ENCODE measurements at places on chromosomes 6 and 20.

GRCh38 chr6:149761438-149761837 is 11.9 kb downstream of the PCMT1 start:
- no peak for DNase-seq

DNA sequence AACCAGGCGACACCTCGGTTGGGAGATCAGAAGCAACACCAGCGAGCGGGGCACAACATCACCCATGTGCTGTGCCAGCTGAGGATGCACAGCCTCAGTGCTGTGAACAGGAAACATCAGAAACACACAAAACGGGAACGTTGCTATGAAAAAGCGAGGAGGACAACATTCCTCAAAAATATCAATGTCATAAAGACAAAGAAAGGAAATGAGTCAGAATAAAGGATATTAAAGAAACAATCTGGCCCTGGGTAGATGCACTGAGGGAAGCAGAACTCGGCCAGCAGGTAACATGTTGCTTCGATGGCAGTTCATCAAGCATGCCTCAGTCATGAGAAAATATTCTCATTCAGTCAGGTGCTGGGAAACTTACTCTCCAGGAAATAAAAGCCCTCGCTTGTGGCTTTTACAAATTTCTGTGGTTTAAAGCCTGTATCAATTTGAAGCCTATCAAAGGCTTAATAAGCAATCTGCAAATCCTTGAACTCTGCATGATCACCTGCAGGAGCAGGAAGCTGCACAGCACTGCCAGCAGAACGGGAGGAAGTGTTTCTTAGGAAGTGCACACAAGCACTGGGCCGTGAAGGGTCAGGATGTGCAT is 77.5 kb downstream of the GINS1 start:
- no peak for DNase-seq

DNA sequence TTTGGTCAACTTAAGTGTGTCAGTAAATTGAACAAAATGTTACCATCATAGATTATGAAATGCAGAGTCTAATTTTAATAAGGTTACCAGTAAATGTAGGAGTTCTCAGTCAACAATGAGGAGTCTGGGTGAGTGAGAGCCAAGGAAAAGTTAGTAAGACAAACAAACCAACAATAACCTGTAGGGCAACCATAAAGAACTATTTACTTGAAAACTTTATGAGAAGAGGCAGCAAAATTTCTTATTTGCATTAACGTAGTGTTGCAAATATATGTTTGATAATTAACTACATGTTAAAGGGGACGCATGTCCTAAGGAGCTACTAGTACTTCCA is 131.1 kb upstream of the SOX4 start:
- DNase-seq: no peak

DNA sequence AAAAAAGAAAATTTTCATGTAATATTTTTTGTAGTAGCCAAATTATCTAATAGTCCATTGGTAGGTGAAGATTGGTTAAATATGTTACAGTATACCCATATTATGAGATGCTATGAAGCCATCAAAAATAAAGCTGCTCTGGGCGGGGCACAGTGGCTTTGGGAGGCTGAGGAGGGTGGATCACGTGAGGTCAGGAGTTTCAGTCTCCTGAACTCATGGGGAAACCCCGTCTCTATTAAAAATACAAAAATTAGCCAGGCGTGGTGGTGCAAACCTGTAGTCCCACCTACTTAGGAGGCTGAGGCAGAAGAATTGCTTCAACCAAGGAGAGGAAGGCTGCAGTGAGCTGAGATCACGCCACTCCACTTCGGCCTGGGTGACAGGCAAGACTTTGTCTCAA is 360.5 kb downstream of the KIF16B start:
- DNase-seq: no peak

DNA sequence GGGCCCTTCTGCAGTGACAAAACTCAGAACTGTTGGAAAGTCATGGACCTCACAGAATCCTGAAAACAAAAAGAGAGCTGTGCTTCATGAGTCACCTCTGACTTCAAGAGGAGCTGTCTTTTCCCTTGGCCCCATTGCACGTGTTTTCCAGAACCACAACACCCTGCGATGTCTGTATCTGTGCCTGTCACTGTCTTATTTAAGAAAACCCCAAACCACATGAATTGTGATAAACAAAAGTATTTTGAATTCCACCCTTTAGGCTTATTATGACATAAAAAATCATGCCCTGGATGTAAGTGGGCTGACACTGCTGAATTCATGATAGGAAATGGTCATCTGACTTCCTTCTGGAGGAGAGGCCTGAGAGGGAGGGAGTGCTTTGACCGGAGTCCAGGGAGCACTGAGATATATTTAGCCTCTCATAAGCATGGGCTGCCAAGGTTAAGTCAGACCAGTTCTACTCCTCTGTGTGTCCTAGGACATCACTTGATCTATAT is 96.4 kb upstream of the DUSP22 start:
- no peak for DNase-seq

GRCh38 chr6:49790341-49790740 is 3.3 kb upstream of the PGK2 start:
- no peak for DNase-seq

DNA sequence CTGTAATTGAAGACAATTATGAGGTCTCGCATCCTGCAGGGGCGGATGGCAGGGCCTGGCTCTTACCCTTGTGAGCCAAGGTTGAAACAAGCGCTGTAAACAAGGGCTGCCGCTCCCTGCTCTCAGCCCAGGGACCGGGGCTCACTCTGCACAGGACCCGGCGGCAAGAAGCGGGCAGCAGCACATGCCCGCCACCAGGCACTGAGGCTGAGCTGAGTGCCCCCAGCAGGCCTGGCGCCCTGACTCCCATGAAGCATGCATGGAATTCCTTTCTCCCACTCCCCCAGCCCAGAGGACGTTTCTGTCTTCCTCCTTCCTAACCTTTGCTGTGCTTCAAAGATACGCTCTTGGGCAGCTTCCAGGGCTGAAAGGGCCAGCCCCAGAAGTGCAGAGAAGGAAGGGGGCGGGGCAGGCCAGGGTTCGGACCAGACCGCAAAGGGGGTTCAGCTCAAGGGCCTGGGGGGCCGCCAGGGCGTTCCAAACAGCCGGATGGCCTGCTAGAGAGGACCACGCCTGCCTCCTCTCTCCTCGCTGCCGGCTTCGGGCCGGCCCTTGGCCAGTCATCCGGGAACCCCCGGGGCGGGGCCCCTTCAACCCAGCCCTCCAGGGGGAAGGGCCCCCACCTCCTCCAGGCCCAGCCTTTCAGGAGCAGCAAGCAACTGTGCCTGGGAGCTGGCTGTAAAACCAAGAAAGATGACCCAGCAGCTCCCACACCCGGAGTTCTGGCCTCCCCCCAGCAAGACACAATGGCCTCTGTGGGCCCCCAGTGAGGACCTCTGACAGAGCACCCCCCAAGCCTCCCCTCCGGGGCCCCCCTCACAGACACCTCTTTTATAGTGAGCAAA is 109.9 kb downstream of the NOL4L start:
- no peak for DNase-seq

- no peak for DNase-seq
Measured at GRCh38 chr20:19257865-19258264, 45.4 kb downstream of the SLC24A3 start.

GRCh38 chr6:87794922-87795885 is 93.2 kb upstream of the AKIRIN2 start:
- no peak for DNase-seq

GRCh38 chr6:10332111-10332510 is 82.8 kb downstream of the TFAP2A start:
- DNase-seq: no peak

- no peak for DNase-seq
Measured at GRCh38 chr6:89582669-89583325, 55.8 kb downstream of the LYRM2 start.

DNA sequence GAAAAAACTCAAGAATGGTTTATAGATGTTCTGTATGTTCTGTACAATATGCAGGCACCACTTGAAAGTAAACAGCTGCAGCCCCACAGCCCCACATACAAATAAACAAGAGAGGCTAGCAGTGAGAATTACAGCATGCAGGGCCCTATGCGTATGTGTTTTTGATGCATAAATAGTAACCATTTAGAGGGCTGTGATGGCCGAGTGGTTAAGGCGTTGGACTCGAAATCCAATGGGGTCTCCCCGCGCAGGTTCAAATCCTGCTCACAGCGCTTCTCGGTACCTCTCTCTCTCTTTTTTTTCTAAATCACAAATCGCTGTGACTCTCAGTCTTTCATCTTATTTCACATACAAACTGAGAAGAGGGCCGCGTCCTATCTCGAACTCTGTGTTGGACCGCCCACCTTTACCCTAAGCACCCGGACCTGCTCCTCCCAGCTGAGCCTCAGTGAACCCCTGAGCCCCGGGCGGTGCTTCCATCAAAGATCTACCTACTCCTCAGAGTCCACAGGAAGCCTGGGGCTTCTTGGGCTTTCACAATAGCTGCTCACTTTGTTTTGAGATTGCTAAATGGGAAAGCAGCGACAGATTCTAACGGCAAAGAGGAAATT is 37.7 kb upstream of the PRSS16 start:
- DNase-seq: no peak

DNA sequence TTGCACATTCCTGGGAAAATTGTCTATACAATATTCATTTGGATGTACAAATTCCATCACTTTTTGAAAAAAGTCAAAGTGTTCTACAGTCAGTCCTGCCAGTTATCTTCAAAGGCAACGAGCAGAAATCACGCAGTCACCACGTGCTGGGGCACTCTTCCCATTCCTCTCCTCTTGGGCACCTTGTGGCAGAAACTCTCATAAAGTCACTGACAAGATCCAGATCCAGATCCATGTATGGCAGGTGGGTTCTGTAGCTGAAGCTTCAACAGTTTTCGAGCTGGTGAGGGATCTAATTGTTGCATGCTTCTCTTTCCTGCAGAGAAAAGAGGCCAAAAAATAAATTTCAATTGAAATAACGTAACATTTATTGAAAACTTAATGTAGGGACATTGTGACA is 6.7 kb upstream of the NDRG3 start:
- DNase-seq: no peak

- DNase-seq: no peak
Measured at GRCh38 chr20:2741463-2741862, 48.9 kb downstream of the EBF4 start.

DNA sequence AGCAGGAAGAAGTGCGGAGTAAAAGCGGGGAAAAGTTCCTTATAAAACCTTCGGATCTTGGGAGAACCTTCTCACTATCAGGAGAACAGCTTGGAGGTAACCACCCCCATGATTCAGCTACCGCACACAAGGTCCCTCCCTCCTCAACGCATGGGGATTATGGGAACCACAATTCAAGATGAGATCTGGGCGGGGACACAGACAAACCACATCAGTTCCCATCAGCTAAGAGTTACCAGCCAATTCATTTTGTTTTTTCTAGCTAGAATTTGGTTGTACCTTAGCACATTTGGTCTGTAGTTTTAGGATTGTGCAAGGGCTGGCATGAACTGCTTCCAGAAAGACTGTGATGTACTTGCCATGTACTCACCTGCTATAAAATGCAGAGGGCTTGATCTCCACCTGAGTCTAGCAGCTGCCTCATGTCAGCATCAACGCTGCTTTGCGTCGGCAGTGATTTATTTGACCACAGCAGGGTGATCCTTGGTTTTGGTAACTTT is 94.7 kb upstream of the SLC2A12 start:
- no peak for DNase-seq

DNA sequence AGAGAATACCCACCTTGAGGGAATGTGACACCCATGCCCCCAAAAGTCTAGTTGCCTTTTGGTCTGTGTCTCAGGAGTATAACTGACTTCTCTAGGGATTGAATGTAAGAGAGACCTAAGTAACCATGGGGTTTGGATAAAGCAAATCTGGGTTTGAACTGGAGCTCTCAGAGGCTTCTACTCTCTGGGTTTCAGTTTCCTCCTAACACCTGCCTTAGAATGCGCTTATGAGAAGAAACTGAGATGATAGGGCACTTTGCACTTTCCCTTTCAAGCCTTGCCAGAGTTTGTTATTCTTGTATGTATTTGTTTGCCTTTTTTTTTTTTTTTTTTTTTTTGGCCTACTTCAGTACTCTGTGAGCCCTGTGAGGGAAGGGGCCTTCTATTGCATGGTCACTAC is 19.4 kb downstream of the SDHAF4 start:
- DNase-seq: no peak

DNA sequence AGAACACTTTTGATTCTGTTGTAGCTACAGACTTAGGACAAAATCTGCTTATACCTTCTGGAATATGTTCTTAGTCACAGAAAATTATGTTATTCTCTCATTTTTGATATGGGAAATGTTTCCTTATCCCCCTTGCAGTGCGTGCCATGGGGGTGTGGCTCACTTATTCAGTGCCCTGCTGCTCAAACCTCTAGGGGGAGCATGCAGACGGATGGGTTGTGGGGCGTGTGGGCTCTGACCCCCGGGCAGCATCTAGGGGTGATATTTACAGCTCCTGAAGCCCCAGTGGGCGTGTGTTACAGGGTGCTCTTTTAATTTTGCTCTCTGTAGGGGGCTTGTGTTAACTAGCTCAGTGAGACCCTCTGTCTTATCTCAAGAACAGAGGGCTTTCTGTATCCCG is 61.3 kb upstream of the FERMT1 start:
- no peak for DNase-seq

DNA sequence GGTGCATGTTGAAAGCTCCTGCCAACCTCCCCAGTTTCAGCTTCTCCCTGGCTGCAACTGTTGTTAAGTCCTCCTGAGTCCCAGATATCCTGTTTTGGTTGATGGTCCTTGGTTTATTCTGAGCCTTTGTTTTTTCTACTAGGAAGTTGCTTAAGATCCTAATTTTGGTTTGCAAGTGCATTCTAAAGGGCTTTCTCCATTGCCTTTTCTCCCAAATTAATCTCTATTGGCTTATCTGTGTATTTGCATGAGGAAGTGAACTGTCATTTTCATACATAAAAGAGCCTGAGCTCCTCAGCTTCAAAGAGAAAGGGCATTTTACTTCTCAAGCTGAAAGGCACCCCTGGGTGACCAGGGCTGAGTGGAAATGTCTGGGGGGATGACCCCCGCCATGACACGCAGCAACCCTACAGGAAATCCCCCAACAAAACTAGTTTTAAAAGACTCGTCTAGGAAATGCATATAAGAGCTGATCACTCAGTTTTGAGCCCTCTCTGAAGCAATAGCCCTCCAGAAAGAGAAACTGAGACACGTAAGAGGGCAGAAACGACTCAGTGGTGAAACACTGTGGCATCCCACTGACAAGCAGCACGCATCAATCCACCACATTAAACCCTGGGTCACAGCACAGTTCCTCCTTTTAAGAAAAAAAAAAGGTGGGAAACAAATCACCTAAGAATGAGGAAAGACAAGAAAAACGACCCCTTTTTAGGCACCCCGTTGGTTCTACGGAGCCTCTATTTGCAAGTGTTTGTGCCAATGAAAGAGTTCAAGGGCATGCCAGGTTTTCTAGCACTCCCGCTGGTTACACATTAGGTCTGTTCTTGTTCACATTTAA is 140.9 kb downstream of the THBS2 start:
- DNase-seq: no peak

DNA sequence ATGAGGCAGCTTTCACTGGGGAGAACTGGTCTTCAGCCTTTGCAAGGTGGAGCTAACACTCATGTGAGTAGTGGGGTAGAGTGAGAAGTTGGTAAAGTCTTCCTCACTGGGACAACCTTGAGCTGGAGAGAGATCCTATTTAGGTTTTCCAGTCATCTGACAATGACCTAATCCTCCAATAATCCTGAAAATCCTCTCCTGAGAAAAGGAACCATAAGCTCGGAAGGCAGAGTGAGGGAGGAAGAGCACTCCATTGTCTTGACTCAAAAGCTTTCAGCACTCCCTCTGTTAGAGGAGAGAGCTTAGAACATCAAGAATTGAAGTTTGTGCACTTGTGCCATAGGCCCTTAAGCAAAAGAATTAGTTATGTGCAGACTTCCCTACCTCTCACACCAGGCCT is 77.8 kb downstream of the TRAM2 start:
- peak; percentile 43 for DNase-seq

GRCh38 chr6:90386399-90387382 is 90.0 kb upstream of the BACH2 start:
- DNase-seq: no peak
